Breast epithelium (tissue), 4 donors: ENCODE measurements at places on chromosomes 2 and 18. TPM values are rescaled to one million over a fixed set of nuclear protein-coding genes. Genes with fewer than 3 reads are reported as not detected.

DNA sequence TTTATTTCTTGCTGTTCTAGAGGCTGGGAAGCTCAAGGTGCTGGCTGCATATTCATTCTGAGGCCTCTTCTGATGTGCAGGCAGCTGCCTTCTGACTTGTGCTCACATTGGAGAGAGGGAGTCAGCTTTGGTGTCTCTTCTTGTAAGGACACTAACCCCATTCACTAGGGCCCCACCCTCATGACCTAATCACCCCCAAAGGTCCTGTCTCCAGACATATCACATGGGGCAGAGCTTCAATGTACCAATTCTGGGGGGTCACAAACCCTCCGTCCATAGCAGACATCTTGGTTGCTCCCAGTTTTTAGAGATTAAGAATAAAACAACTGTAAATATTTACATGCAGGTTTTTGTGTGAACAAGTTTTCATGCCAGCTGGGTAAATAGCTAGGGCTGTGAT is 109.1 kb downstream of the RTP5 start:
- DNase-seq = no peak

- peak; percentile 70 for DNase-seq
Measured at GRCh38 chr2:42494355-42495233, 812 bp upstream of the KCNG3 start.

DNA sequence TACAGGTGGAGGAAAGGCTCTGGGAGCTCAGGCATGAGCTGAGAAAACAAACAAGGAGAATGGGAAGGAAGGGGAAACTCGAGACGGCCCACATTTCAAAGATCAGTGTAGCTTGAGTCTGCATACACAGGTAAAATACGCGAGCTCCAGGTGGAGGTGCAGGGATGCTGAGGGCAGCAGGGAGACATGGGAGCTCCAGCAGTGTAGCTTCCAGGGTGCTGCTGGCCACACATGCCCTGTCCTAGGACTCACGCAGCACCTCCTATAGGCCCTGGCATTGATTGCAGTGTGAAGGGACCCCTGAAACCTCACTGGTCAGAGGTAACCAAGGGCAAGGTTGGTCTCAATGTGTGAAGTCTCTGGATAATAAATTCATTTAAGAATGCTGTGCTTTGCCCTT is 362.8 kb upstream of the HS6ST1 start:
- DNase-seq = no peak

DNA sequence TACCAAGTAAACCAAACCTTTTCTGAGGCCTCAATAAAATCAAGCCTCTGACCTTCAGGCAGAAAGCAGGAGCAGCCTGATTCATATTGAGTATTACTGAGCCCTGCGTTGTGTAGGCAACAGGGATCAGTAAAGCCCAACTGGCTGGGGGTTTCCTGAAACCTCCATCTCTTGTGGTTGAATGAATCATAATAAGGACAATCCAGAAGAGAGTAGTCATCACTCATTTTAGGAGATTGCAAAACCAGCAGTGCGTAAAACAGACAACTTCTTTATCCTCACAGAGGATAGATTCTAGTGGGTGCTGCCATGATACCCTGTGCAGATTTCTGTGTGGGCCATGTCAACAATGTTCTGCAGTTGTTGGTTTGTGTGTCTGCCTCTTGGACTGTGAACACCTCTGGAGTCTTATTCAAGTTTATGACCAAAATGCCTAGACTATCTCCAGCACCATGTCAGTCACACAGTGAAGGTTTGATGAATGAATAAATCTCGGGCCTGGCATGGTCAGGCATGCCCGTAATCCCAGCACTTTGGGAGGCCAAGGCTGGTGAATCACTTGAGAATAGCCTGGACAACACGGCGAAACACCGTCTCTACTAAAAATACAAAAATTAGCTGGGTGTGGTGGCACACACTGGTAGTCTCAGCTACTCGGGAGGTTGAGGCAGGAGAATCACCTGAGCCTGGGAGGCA is 51.8 kb upstream of the RAB27B start:
- peak; percentile 40 for DNase-seq

- DNase-seq = no peak
Measured at GRCh38 chr18:44819944-44820510, 139.3 kb downstream of the SETBP1 start.

GRCh38 chr2:6826081-6826913 is 39.4 kb downstream of the CMPK2 start:
- DNase-seq = no peak

DNA sequence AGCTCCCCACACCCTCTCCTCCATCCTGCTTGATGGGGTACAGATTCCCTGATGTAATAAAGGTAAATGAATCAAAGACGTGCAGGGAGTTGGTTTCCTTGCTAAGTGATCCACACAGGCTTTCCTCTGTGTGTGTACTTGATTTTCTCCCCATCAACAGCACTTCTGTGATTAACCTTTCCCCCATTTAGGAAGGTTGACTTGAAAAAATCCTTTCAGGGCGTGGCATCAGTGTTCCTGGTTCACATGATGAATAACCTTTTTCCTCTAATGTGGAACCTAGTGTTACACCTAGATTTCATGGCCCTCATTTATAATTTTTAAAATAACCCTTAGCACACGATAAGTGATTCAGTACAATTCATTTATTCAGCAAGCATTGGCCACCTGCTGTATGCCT is 115.0 kb downstream of the ICA1L start:
- DNase-seq = no peak

GRCh38 chr2:143475041-143475776 is 346.0 kb downstream of the ARHGAP15 start:
- DNase-seq = no peak

GRCh38 chr18:9586814-9587213 is 27.5 kb downstream of the PPP4R1 start:
- DNase-seq = no peak

DNA sequence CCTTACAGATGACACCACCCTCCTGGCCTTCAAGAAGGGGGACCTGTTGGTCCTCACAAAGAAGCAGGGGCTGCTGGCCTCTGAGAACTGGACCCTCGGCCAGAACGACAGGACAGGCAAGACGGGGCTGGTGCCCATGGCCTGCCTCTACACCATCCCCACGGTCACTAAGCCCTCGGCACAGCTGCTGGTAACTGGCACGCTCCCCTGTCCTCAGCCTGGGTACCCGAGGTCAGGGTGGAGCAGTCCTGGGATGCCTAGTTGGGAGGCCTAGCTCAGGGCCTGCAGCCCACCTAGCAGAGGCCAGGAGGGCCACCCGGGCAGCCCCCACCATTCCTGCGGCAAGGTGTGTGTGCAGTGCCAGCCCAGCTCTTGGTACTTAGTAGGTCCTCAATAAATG is 16.3 kb upstream of the GPR17 start:
- DNase-seq = no peak

- DNase-seq = no peak
Measured at GRCh38 chr2:8638327-8638726, 43.5 kb upstream of the ID2 start.

DNA sequence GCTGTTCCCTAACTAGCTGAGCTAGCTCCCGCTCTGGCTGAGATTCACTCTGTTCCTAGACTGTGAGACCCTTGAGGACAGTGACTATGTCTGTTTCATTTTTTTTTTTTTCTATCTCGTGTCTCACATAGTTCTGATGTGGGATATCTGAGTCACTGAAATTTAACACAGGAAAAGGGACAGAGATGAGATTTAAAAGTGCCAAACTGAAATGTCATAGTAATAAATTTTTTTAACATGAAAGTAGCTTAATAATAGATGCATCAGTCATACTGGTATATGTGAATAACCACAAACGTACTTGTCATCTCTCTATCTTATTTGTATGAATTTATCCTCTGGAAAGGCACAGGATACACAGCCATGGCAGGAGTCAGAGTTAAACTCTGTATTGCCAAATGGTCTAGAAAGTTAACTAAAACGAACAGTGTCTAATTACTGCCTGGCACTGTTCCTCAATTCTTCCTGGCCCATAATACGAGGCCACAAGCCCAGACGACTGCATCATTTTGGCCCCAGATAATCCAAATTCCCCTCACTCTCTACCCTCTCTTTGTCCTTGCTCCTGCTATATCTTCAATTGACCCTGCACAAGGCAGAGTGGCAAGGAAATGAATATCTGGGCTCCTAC is 87.5 kb downstream of the SATB2 start:
- no peak for DNase-seq

GRCh38 chr2:35787302-35788031 is 568.1 kb upstream of the CRIM1 start:
- no peak for DNase-seq

GRCh38 chr2:12333293-12333692 is 383.4 kb upstream of the TRIB2 start:
- no peak for DNase-seq

DNA sequence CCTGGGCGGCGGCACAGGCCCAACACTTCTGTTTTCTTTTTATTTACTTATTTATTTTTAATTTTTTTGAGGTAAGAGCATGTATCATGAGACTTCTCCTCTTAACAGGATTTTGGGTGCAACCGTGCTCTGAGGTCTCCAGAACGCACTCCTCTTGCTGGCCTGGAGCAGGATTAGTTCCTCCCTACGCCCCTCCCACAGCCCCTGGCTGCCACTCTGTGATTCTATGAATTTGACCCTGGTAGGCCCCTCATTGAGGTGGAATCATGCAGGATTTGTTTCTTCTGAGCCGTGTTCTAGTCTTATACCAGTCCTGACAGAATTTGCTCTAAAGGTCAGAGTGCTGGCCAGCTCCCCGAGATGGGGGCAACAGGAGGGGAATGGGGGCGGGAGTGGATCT is 106.5 kb upstream of the HS6ST1 start:
- DNase-seq = no peak

GRCh38 chr18:59846814-59847490 is 52.8 kb upstream of the PMAIP1 start:
- DNase-seq = no peak

DNA sequence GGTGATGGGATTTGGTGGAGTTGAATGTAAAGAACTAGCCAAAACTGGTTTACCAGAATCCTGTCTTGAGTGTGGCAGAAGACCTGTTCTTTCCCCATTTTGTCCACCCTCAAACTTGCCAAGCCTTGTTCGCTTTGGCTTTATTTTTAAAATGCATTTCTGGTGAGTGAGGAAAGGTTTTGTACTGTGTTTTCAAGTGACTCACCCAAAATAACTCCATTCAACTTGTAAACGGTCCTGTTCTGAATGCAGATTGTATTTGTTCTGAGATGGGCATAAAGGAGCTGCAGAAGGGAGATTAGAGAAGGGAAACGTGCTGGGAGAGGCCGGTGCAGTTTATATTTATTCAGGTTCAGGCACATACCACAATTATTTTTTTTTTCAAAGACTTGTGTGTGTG is 5.3 kb upstream of the ITPRID2 start:
- DNase-seq = no peak

GRCh38 chr2:46813680-46814079 is 101.9 kb downstream of the MCFD2 start:
- DNase-seq = no peak

DNA sequence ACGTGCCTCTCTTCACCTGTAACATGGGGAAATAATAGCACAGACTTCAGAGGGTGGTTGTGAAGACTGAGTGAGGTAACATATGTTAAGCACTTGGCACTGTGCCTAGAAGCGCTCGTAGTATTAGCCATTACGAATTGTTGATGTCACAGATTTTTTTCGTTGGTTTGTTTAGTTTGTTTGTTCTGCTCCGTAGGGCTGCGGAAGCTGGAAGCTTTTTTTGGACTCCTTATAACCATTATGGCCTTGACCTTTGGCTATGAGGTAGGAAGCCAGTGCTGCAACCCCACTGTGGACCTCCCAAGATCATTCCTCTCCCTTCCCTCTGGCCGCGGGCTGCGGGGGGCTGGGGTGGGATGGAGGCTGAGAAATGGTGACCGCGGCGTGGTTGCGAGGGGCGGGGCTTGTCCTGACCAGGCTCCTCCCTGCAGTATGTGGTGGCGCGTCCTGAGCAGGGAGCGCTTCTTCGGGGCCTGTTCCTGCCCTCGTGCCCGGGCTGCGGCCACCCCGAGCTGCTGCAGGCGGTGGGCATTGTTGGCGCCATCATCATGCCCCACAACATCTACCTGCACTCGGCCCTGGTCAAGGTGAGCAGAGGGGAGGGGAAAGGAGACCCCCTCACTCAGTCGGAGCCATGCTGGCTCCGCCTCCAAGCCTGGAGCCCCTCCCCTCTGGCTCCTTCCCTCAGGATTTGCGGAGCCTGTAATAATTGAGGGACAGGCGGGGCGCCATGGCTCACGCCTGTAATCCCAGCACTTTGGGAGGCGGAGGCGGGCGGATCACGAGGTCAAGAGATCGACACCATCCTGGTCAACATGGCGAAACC is 5.5 kb downstream of the SLC11A1 start:
- no peak for DNase-seq

GRCh38 chr2:240244543-240244942 is 104.1 kb upstream of the OTOS start:
- DNase-seq = no peak

- no peak for DNase-seq
Measured at GRCh38 chr2:132797556-132797955, 127.6 kb upstream of the LYPD1 start.

GRCh38 chr2:120150040-120150482 is 73.1 kb downstream of the TMEM185B start:
- no peak for DNase-seq

The FLACC1 gene
- total RNA-seq = 1.6 TPM

The SERPINB11 gene
- not detected for total RNA-seq

The ERBB4 gene
- total RNA-seq = 1.6 TPM

The TMEM169 gene
- total RNA-seq = not detected

The TMEM237 gene
- 70.7 TPM for total RNA-seq

The MGAT5 gene
- total RNA-seq = 30.5 TPM

The RIT2 gene
- not detected for total RNA-seq

The LAMA3 gene
- 127 TPM for total RNA-seq

The LYPD6B gene
- 0.32 TPM for total RNA-seq

The CNDP1 gene
- total RNA-seq = 0.33 TPM

The PSMD14 gene
- total RNA-seq = 38.7 TPM

The ANKRD30B gene
- 11.5 TPM for total RNA-seq

The GPR75 gene
- total RNA-seq = 3.2 TPM

The SERPINB3 gene
- not detected for total RNA-seq

The SULT1C2 gene
- total RNA-seq = 1.9 TPM
